ENCODE measurements at places on chromosomes 5 and 9. TPM values are rescaled to one million over a fixed set of nuclear protein-coding genes. Genes with fewer than 3 reads are reported as not detected.

The DRD1 gene
- total RNA-seq = not detected

- no peak for DNase-seq
These were observed 43.9 kb downstream of the ZNF608 start for GRCh38 chr5:124702525-124702924.

GRCh38 chr5:124504081-124504916 is 242.1 kb downstream of the ZNF608 start:
- peak; percentile 47 for DNase-seq

GRCh38 chr9:24245988-24246387 is 299.7 kb downstream of the IZUMO3 start:
- peak; percentile 1 for DNase-seq

DNA sequence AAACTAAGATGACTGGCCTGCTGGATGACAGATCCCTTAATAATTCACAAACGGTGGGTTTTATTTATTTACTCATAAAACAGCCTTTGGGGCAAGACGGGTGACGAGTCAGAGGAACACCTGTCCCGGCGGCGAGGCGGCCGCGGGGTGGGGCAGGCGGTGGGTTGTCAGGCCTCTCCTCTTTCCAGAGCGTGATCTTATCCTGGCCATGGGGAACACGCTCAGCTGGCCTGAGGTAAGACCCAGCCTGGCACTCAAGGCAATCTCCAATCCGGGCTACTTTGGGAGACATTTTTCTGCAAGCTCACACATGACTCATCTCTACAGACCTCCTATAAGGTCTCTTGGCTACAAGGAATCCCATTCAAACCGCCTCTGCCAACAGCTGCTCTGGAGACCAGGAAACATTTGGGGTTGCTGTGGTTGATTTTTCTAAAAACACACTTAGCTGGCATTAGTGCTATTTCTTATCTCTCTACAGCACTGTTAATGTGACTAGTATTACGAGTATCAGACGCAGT is 6.3 kb downstream of the RAPGEF1 start:
- peak; percentile 100 for DNase-seq

- no peak for DNase-seq
These were observed 4.9 kb upstream of the UBTD2 start for GRCh38 chr5:172288465-172288864.

DNA sequence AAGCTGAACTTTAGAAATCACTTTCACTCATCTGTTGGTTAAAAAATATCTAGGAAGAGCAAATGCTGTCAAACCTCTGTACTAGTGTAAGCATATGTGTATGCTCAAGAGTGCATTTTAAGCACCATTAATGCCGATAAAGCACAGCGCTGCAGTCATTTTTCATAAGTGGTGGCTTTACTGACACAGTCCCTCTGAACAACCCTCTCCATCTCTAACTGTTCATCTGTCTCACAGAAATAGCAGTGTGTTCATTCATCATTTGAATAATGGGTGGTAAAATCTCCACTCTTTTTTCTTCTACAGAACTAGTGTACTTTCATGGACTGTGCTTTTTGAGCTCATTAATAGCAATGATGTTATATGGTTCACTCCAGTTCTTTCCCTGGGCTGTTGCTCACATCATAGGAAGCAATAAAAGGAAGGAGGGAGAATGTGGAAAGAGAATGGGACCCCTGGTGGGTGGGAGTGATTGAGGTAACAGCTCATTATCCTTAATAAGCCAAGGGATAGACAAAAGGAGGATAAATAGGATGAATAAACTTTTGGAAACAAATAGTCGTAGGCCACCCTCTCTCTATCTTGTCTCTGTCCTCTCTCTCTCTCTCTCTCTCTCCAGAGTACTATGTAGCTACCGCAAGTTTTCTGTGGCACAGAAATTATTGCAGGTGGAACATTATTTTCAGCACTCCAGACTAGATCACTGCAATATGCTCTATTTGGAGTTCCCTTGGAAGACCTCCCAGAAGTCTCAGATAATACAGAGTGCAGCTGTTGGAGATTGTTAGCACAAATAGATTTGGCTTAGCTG is 117.9 kb upstream of the PRDM9 start:
- no peak for DNase-seq

Measured in LHCN-M2 (cell line).